ENCODE measurements at places on chromosomes 11 and 22. TPM values are rescaled to one million over a fixed set of nuclear protein-coding genes. Genes with fewer than 3 reads are reported as not detected.

The CCDC89 gene
- not detected for total RNA-seq

- no peak for DNase-seq
These were observed 1506.5 kb downstream of the TBC1D22A start for GRCh38 chr22:48268771-48269552.

GRCh38 chr22:46025973-46026898 lies 49.3 kb upstream of the WNT7B start:
- DNase-seq = no peak

The BBOX1 gene
- total RNA-seq = not detected

The UBQLNL gene
- total RNA-seq = 0.47 TPM

The MS4A5 gene
- not detected for total RNA-seq

The ATG2A gene
- 311 TPM for total RNA-seq

DNA sequence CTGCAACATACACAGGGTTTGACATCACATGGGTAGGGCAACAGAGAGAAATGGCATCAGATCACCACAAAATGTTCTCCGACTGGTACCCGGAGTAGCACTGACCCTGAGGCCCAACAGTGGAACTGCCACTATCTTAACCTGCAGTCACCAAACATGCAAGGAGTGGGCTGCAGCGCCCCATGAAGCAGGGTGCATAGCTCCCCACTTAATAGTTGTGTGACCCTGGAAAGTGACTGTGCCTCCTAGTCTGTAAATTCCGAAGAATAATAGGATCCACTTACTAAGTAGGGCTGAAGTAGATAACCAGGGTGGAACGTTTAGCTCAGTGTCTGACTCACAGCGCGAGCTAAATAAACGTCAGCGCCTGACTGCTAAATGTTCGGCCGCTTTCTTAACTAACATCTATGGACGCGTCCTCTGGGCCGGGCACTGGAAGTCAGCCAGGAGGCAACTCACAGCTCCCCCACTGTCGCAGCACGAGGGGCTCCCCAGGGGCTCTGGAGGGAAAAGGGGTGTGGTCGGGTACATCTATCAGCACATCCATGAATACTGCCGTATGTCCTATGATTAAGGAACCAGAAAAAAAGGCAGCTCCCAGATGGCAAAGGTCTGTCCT lies 777 bp downstream of the LTO1 start:
- no peak for DNase-seq

DNA sequence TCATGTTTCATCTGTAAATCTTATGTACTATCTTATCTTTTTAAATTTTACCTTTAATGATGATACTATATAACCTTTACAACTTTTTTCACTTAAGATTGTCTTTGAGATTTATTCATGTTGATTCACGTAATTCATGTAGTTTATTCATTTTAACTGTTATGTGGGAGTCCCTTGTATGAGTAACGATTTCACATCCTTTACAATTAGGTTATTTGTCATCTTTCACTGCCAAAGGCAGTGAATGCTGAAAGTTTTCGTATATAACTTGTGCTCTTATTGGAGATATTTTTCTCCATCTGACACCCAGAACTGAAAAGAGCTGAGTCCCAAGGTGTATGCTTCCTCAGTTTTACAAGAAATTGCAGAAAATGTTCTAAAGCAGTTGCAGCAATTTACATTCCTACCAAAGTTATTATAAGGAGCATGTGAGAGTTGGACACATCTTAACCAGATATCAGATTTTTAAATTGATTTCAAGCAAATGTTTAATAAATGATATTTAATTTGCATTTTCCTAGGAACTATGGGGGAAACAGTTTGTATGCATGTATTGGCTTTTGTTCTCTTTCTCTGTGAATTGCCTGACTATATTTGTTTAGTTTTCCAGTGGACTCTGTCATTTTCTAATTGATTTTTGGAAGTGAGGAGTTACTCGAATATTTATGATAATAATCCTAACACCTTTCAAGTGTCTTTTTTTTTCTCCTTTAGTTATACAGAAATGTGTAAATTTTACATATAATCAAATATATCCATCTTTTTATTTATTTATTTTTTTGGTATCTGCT lies 6.4 kb downstream of the ARL14EP start:
- DNase-seq = no peak

- DNase-seq = no peak
These were observed 1.8 kb downstream of the CELF1 start for GRCh38 chr11:47551086-47551485.

The DRD2 gene
- not detected for total RNA-seq

Data from CD8-positive, alpha-beta T cell (primary cell).